ENCODE measurements at places on chromosomes 11 and 22. TPM values are rescaled to one million over a fixed set of nuclear protein-coding genes. Genes with fewer than 3 reads are reported as not detected.
A peak's percentile ranks its signal among the peaks of the same experiment; 100 is the strongest.

DNA sequence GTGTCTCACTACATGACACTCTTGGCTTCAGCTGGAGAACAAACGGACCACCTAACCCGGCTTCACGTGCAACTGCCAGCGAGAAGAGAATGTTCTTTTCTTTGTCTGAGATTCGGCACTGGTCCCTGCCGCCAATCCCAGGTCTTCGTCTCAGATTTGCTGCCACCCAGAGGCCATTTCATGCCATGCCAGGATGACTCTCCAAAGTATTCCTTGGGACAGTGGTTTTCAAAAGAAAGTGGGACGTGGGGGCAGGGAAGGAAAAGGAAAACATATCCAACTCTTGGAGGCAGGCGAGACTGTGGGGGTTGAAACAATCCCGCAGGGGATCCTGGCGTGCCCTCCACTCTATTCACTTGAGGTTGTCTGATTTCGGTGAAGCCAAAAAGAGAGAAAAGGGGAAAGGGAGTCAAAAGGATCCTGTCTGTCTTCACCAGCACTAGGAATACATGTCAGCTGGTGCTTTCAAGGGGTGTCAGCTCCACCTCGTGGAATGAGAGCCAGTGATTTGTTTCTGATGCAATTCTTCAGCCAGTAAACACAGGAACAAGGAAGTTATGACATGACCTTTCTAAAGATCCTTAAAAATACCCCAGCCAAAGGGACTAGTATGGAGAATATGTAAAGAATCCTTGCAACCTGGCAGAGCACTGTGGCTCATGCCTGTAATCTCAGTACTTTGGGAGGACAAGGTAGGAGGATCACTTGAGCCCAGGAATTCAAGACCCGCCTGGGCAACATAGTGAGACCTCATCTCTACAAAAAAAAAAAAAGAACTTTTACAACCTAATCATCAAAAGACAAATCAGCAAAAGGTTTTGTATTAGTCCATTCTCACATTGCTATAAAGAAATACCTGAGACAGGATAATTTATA, 41.0 kb upstream of the APLNR start:
- H3K27me3 ChIP-seq: no peaks in the 10 kb centered on the region
- DNase-seq: peak; percentile 33
- H3K27ac ChIP-seq: no peak overlapping the region
- no peaks in the 10 kb centered on the region for H3K4me1 ChIP-seq

GRCh38 chr11:19723572-19724342, 11.1 kb downstream of the NAV2 start:
- no peaks in the 10 kb centered on the region for H3K27me3 ChIP-seq
- DNase-seq: no peak
- no peaks in the 10 kb centered on the region for H3K36me3 ChIP-seq
- H3K4me3 ChIP-seq: no peak overlapping the region
- H3K27ac ChIP-seq: no peak overlapping the region
- no peaks in the 10 kb centered on the region for H3K4me1 ChIP-seq

DNA sequence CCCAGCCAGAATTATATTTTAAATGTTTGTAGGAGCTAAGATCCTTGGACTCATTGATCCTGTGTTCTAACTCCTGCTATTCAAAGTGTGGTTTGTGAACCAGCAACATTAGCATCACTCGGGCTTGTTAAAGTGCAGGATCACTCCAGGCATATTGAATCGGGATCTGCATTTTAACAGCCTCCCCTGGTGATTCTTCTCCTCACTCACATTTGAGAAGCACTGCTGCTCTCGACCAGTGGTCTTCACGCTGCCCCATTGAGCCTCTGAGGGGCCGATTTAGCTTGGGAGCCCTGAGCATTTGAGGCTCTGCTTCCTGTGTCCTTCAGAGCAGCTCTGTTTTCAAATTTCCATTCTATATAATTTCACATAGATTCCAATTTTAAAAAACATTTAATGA, 10.9 kb downstream of the MADD start:
- H3K27ac ChIP-seq: no peak overlapping the region
- DNase-seq: no peak
- H3K27me3 ChIP-seq: no peaks in the 10 kb centered on the region
- H3K4me3 ChIP-seq: no peak overlapping the region

GRCh38 chr11:19834771-19835170, 122.1 kb downstream of the NAV2 start:
- peaks cover 9% of the 10 kb centered on the region for H3K36me3 ChIP-seq
- no peak overlapping the region for H3K27ac ChIP-seq
- H3K27me3 ChIP-seq: no peaks in the 10 kb centered on the region
- no peak overlapping the region for H3K4me3 ChIP-seq

DNA sequence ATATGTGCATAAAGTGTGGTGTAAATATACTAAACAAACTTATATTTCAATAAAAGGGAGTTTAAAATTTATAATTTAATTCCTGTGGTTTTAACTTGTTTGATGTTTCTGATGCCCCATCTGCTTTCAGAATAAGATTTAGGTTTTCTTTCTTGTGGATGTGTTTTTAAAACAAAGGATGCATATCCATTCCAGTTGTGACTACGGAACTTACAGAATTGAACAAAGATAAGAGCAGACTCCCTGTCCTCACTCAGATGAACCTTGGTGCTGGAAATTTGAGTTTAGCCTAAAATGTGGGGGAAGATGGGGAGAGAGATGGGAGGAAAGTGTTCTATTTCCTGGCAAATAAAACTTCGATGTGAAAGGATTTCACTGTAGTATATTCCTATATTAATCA, 2.5 kb downstream of the FJX1 start:
- no peak for DNase-seq
- no peak overlapping the region for H3K27ac ChIP-seq
- no peak overlapping the region for H3K4me3 ChIP-seq
- H3K36me3 ChIP-seq: no peaks in the 10 kb centered on the region
- H3K27me3 ChIP-seq: no peaks in the 10 kb centered on the region

GRCh38 chr22:36753120-36753802, 22.7 kb downstream of the IFT27 start:
- H3K36me3 ChIP-seq: no peaks in the 10 kb centered on the region
- H3K4me1 ChIP-seq: no peaks in the 10 kb centered on the region
- H3K27ac ChIP-seq: no peak overlapping the region
- no peaks in the 10 kb centered on the region for H3K27me3 ChIP-seq

- H3K27me3 ChIP-seq: no peaks in the 10 kb centered on the region
- no peaks in the 10 kb centered on the region for H3K36me3 ChIP-seq
- H3K4me1 ChIP-seq: no peaks in the 10 kb centered on the region
Measured at GRCh38 chr22:44129619-44129976, 51.1 kb upstream of the PARVG start.

GRCh38 chr11:93498641-93499040, 44.5 kb downstream of the SMCO4 start:
- H3K27ac ChIP-seq: no peak overlapping the region
- DNase-seq: no peak

The NXPE2 gene
- not detected for total RNA-seq

The CHRDL2 gene
- total RNA-seq: 2.4 TPM

The NAALADL1 gene
- total RNA-seq: 2.7 TPM

The CD248 gene
- total RNA-seq: 16.8 TPM
